Neural progenitor cell (in vitro differentiated cells): ENCODE measurements at places on chromosomes 12 and 14.

- no peak for DNase-seq
These were observed 21.3 kb downstream of the PITPNM2 start for GRCh38 chr12:123129621-123130020.

GRCh38 chr14:104361921-104362681 is 217.5 kb upstream of the C14orf180 start:
- DNase-seq: no peak

- no peak for DNase-seq
These were observed 34.2 kb downstream of the ATP2B1 start for GRCh38 chr12:89674326-89674942.

DNA sequence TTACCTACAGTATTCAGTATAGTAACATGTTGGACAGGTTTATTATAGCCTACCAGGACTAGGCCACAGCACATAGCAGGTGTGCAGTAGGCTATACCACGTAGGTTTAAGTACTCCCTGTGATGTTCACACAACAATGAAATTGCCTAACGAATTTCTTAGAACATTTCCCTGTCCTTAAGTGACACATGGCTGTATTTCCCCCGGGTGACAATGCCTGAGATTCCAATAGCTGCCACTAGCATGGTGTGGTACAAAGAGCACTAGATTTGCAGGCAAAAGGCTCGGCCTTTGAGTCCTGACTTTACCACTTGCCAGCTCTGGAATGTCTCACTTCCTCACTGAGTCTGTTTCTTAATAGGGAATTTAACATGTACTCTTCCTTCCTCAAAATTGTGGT is 19.7 kb downstream of the PTPN21 start:
- DNase-seq: peak; percentile 46

- DNase-seq: peak; percentile 96
These were observed 932.3 kb downstream of the DIO2 start for GRCh38 chr14:79278798-79279644.

GRCh38 chr12:63863658-63864453 is 19.4 kb downstream of the SRGAP1 start:
- DNase-seq: no peak

- DNase-seq: peak; percentile 80
These were observed 75.2 kb downstream of the SPRING1 start for GRCh38 chr12:116662612-116663144.

DNA sequence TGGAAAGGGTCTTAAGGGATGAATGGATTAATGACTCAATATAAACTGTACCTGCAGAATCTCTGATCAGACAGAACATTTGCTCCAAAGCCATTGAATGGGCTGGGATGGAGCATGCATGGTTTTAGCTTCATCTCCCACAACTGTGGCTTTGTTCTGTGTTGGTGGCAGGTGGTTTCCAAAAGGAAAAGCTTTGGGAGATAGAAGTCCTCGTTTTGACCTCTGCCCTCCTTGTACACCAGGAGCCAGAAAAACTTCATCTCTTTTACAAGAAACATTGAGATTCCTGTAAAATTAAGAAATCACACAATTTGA is 39.5 kb downstream of the GPR65 start:
- no peak for DNase-seq

- DNase-seq: no peak
These were observed 1095.9 kb downstream of the TMEM121 start for GRCh38 chr14:106622200-106622745.

GRCh38 chr12:29795715-29796114 is 12.0 kb upstream of the TMTC1 start:
- no peak for DNase-seq

DNA sequence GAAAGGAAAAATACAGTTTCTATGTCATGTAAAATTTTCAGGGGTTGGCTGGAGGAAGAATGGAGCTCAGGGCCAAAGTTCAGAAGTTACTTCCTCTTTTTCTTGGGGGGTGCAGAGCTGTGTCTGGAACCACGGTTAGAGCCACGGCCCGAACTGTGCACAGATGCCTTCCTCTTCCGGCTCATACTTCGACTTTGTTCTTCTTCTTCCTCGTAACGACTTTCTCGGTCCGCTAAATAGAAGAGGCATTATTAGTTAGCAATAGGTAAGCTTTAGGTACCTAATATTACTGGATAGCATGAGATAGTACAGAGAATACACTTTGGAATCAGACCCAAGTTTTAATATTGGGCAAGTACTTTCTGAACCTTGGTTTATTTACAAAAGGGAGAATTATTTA is 31.2 kb downstream of the SUPT16H start:
- no peak for DNase-seq

DNA sequence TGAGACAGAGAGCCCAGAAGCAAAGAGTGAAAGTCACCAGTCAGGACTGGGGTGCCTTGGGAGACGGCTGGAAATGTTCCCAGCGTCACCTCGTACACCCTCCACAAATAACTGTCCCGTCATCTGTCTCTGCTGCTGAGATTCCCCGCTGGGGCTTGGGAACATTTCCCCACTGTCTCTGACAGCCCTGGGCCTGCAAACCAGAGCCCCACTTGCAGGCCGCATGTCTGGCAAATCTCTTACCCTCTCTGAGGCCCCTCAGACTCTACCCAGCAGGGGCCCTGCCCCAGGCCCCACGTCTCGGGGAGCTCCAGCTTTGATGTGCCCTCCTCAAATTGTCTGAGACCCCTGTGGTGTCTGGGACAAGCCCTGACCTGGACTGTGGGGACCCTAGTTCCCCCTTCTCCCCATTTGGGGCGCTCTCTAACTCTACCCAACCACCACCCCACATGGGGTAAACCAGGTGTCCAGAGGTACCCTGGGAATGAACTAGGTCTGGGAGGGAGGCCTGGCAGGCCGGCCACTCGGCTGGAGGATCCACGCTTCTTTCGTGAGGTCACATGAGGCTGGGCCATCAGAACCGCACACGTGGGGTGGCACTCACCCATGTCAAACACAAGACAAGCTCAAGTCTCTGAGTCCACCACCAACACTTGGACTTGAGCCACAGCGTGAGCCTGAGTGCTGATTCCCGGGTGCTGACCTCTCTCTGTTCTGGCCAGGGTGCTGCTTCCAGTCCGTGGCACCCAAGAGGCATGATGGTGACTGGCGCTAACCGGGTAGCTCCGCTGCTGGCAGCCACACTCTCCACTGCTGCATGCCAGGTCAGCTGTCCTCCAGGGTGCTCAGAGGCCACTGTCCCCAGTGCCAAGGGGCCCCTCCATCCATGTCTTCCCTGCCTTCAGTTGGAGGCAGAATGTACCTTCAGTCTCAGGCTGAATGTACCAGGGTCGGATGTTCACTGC is 59.8 kb downstream of the DIO3 start:
- no peak for DNase-seq

DNA sequence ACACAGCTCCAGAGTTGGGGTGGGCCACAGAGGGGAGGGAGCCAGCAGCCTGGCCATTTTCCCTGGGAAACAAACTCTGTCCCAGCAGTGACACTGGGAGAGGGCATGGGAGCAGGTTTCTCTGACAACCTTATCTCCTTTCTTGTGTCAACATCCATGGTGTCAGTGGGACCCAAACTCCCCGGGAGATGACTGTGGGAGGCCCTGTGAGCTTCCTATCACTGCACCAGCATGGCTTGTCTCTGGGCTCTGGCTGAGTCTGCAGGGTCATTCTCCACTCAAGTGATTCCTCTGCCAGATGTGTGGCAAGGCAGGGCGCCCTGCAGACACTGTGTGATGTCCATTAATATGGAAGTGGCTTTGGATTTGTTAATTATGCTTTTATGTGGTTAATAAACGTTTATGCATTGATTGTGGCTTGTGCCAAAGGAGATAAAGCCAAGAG is 10.1 kb downstream of the LRTM2 start:
- DNase-seq: no peak

DNA sequence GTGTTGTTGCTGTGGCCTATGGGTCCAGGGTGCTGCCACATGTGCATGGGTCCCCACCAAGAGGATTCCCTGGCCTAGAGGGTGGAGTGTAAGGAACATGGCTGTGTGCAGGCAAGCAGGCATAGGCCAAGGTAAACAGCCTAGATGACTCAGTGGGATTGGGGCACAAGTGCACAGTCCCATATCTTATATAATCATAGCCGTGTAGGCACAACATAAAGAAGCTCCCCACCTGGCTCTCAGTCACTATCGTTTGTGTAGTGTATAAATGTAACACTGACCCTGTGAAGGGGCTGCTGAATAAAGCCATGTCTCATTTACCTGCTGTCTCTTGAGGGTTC is 15.7 kb upstream of the RNASE12 start:
- DNase-seq: no peak

DNA sequence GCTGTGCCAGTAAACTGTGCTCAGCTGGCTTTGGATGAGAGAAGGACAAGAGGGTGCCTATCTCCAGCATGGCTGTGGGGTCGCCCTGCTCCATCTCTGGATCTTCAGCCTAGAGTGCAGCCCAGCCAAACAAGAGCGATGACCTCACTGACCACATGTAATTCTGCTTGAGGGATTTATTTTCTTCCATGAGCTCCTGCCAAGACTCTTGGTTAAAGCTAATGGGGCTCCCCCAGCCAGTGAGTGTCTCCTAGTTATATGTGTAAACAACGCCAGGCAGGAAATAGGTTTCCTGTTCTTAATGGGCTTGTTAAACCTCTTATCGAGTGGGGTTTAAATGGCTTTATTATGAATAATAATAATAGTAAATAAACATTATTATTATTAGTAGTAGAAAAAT is 397.2 kb downstream of the NRXN3 start:
- no peak for DNase-seq

DNA sequence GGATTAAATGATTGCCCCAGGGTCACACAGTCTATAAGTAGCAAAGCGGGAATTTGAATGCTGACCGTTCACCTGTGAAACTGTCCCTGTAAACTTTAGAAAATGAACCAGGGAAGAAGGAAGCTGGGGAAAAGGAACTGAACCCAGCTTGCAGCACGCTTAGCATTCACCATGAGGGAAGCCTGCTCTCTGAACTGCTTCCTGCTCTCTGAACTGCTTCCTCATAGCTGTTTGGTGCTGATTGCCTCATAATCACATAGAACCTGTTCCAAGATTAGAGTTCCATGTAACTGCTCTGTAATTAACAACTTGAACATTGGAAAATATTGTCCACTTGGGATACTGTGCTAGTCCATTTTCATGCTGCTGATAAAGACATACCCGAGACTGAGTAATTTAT is 1504.8 kb upstream of the TMEM132C start:
- DNase-seq: no peak

- no peak for DNase-seq
These were observed 114.2 kb upstream of the ARID2 start for GRCh38 chr12:45615268-45615667.

GRCh38 chr14:52131640-52132320 is 62.9 kb upstream of the NID2 start:
- DNase-seq: peak; percentile 87

DNA sequence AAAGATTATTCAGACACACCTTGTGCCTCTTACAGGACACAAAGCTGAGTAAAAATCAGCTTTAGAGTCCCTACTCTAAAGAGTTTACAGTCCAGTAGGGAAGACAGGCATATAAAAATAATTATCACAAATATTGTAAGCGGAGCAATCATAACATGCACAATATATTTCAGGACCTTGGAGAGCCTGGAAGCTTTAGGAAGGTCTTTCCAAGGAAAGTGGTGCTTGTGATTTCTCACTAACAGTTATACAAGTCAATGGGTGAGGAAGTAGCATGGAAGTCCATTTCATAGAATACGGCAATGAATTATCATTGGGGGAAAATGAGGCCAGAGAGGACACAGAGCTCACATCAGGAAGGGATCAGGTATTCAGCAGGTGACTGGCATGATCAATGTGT is 268.3 kb downstream of the C12orf50 start:
- no peak for DNase-seq

DNA sequence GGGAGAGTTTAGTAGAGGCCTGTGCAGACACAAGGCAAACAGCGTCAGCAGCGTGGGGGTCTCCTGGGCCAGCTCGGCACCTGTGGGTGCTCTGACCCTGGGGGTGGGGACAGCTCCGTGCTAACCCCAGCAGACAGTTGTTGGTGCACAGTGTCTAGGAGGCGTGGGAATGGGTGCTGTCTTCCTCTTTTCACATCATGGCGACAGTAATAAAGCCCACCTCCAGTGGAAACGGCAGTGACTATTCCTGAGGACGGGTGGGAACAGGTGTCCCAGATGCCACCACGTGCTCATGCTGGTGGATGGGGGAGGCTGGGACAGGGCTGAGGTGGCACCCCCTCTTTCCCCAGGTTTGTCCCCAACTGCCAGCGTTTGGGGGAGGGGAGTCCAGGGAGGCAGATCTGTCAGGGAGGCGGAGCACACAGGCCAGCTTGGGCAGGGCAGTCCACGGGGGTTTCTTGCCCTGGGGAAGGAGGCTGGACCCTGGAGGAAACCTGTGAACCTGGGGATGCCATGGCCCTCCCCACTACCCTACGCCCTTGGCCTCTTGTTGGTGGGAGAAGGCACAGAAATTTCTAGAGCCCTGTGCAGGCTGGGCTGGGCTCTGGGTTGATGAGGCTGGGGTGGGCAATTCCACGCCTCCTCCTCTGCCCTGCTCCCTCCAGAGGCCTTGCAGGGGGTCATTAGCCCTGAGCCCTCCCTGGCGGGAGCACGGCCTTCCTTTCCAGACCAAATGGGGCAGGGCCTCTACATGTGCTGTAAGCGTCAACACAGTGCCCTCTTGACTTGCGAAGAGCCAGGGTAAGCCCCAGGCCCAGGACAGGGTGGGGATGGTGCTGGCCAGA is 3.8 kb downstream of the ZBTB42 start:
- DNase-seq: no peak
